ENCODE measurements at places on chromosomes 7 and 10.
A peak's percentile ranks its signal among the peaks of the same experiment; 100 is the strongest.

GRCh38 chr7:99923200-99923599, 3.9 kb upstream of the TRIM4 start:
- H3K4me1 ChIP-seq = peaks cover 2% of the 10 kb centered on the region
- DNase-seq = no peak
- H3K4me3 ChIP-seq = no peak overlapping the region
- H3K27ac ChIP-seq = no peak overlapping the region
- H3K36me3 ChIP-seq = peaks cover 8% of the 10 kb centered on the region

DNA sequence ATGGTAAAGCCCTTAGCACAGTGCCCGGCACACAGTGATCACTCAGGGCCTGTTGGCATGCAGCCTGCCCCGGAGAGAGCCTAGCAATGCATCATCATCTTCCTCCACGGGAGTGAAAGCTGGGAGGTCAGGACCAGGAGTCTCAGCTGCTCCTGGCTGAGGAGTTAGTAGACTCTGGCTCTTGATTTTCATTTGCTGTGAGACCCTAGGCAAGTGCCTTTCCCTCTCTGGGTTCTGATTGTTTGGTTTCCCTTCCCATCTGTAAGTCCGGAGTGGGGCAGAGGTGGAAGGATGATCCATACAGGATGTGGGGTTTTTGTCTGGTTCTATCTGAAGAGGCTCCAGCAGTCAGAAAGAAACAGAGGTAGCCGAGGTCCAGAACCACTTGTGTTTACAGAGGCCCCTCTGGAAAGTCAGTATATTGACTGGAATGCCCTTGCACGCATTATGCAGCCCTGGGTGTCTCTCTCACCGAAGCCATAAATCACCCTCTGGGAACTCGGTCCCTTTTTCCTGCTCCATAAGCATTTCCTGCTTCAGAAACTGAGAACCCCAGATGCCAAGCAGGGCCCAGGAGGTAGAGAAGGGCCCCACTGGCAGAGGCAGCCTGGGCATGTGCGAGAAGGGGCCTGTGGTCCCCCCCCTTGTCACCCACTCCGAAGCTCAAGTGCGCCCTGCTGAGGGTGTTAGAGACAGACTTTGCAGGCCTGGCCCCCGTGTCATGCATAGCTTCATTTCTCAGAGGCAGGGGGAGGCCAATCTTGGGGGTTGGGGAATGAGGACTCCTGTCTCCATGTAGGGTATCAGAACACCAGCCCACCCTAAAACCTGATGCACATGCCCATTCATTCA, 8.5 kb downstream of the UNC5B start:
- H3K4me3 ChIP-seq = no peak overlapping the region
- no peak overlapping the region for H3K27ac ChIP-seq
- peaks cover 5% of the 10 kb centered on the region for H3K4me1 ChIP-seq
- no peak for DNase-seq
- H3K36me3 ChIP-seq = no peaks in the 10 kb centered on the region
- no peaks in the 10 kb centered on the region for H3K27me3 ChIP-seq

- no peaks in the 10 kb centered on the region for H3K4me1 ChIP-seq
- peaks cover 3% of the 10 kb centered on the region for H3K27me3 ChIP-seq
- no peak for DNase-seq
- no peak overlapping the region for H3K4me3 ChIP-seq
- H3K36me3 ChIP-seq = no peaks in the 10 kb centered on the region
These were observed 177.6 kb downstream of the PRKAG2 start for GRCh38 chr7:151699147-151699927.

GRCh38 chr7:128591705-128592104, 80.4 kb upstream of the GARIN1A start:
- H3K27me3 ChIP-seq = no peaks in the 10 kb centered on the region
- H3K36me3 ChIP-seq = peaks cover 3% of the 10 kb centered on the region
- H3K27ac ChIP-seq = no peak overlapping the region
- H3K4me3 ChIP-seq = no peak overlapping the region

GRCh38 chr7:99409806-99410205, 1.0 kb downstream of the BUD31 start:
- peak overlapping the region; percentile 97 for H3K27ac ChIP-seq
- no peaks in the 10 kb centered on the region for H3K27me3 ChIP-seq
- H3K4me1 ChIP-seq = peaks cover 4% of the 10 kb centered on the region
- H3K36me3 ChIP-seq = peaks cover 27% of the 10 kb centered on the region
- DNase-seq = no peak

DNA sequence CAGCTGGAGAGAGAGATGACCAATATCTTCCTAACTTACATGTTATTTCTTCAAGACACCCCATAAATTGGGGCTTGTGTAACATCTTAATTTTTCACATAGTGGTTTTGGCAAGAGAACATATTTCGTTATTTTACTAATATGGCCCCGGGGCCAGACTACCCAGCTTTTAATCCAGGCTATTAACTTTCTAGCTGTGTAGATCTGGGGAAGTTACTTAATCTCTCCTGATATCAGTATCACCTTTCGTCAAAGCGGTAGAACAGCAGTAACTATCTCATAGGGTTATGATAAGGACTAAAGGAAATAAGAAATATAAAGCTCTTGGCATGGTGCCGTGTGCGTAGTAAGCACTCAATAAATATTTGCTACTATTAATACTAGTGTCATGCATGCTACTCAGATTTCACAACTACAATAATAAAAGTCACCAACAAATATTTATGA, 71.6 kb upstream of the LYZL1 start:
- no peak for DNase-seq
- no peaks in the 10 kb centered on the region for H3K4me1 ChIP-seq
- H3K27ac ChIP-seq = no peak overlapping the region
- H3K27me3 ChIP-seq = no peaks in the 10 kb centered on the region
- no peak overlapping the region for H3K4me3 ChIP-seq

- DNase-seq = no peak
- H3K36me3 ChIP-seq = no peaks in the 10 kb centered on the region
- H3K4me3 ChIP-seq = no peak overlapping the region
- no peak overlapping the region for H3K27ac ChIP-seq
- no peaks in the 10 kb centered on the region for H3K4me1 ChIP-seq
These were observed 146.3 kb downstream of the MDFIC start for GRCh38 chr7:115068220-115068619.

DNA sequence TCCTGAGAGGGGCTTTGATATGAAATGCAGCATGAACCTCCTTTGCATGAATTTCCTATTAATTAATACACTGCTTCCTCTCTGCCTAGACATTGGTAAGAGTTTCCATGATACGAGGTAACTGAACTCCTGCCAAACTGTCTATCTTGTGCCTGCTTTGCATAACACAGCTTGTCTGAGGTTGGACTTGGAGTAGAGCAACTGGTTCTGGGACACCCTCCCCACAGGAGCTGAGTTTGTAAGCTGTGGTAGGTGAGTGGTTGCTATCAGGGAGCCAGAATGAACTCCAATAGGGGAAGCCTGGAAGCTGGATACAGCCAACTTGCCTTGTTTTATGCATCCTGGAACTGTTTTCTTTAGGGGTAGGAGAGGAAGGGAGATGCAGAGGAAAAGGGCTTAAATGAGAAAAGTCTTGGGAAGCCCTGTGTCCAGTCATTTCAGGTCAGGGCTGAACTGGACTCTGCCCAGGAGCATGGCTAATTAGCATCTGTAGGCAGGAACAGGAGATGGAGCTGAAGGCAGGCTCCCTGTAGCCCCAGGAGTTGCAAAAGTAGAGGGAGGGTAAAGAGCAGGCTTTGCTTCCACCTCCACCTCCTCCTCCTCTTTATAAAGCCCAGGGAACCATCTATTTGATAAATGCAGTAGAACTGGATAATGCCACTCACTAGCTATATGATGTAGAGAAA, 73.2 kb upstream of the GPR158 start:
- no peaks in the 10 kb centered on the region for H3K4me1 ChIP-seq
- no peaks in the 10 kb centered on the region for H3K27me3 ChIP-seq
- H3K36me3 ChIP-seq = no peaks in the 10 kb centered on the region

- H3K36me3 ChIP-seq = peaks cover 2% of the 10 kb centered on the region
- no peak for DNase-seq
- H3K27ac ChIP-seq = no peak overlapping the region
- H3K4me1 ChIP-seq = no peaks in the 10 kb centered on the region
- no peaks in the 10 kb centered on the region for H3K27me3 ChIP-seq
- no peak overlapping the region for H3K4me3 ChIP-seq
These were observed 143.5 kb downstream of the PIP4K2A start for GRCh38 chr10:22570733-22571430.

DNA sequence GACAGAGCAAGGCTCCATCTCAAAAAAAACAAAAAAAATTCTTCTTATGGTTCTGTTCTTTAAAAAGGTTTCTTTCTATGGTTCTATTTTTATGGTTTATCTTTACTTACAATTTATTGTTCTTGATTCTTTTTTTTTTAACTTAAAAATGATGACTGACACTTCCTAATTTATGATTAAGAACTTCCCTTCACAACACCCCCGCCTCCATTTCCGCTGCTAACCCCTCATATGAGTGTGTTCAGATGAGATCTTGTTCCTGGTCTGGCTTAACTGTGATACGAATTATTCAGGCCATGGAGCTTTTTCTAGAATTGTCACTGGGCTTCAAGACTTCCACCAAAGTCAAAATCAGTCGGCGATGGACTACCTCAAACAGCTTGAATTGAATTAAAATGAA, 33.9 kb downstream of the PTER start:
- H3K4me3 ChIP-seq = no peak overlapping the region
- no peaks in the 10 kb centered on the region for H3K27me3 ChIP-seq
- no peak overlapping the region for H3K27ac ChIP-seq

- H3K4me1 ChIP-seq = peaks cover 4% of the 10 kb centered on the region
- H3K27ac ChIP-seq = no peak overlapping the region
- no peaks in the 10 kb centered on the region for H3K36me3 ChIP-seq
- DNase-seq = peak; percentile 27
These were observed 135.8 kb downstream of the CAMK1D start for GRCh38 chr10:12484941-12485805.

GRCh38 chr7:107224374-107225223, 55.8 kb downstream of the HBP1 start:
- H3K36me3 ChIP-seq = no peaks in the 10 kb centered on the region
- peak overlapping the region; percentile 21 for H3K27ac ChIP-seq
- peaks cover 4% of the 10 kb centered on the region for H3K4me1 ChIP-seq

GRCh38 chr10:80344912-80345311, 11.6 kb downstream of the DYDC1 start:
- no peak overlapping the region for H3K4me3 ChIP-seq
- H3K36me3 ChIP-seq = no peaks in the 10 kb centered on the region
- DNase-seq = no peak
- H3K4me1 ChIP-seq = no peaks in the 10 kb centered on the region
- no peak overlapping the region for H3K27ac ChIP-seq

- no peak overlapping the region for H3K4me3 ChIP-seq
- H3K36me3 ChIP-seq = no peaks in the 10 kb centered on the region
- no peaks in the 10 kb centered on the region for H3K27me3 ChIP-seq
- no peak overlapping the region for H3K27ac ChIP-seq
These were observed 567.0 kb downstream of the GFRA1 start for GRCh38 chr10:115706026-115706425.

DNA sequence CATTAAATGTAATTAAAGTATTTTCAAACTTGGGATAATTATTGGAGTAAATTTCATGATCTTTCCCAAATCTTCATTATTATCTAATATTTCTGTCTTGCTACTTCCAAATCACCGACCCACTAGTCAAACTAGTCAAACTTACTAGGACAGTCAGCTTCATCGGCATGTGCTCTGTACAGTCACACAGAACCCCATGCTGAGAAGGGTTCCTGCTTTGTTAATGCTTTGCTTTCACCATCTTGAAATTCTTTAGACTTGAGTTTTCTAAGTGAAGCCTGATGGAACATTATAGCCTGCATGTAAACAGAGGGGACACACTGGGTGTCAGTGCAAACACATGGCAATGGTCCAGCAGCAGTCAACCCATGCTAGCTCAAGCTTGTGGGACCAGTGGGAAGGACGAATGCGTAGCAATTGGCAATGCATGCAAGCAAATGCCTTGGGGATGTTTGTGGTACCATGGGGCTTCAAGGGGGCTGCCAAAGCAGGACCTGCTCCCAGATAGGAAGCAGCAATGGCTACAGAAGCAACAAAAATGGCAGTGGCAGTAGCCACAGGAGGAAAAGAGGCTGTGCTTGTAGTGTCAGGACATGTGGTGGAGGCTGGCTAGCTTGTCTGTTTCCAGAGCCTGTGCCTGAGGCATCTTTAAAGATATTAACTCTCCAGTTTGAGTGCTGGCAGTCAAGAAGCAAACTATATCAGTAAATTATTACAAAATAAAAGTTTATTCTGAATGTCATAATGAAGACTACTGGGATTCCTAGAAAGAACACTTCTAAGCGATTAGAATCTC, 441.1 kb upstream of the SEMA3D start:
- no peak overlapping the region for H3K4me3 ChIP-seq
- H3K36me3 ChIP-seq = no peaks in the 10 kb centered on the region
- DNase-seq = no peak
- no peaks in the 10 kb centered on the region for H3K4me1 ChIP-seq
- H3K27me3 ChIP-seq = no peaks in the 10 kb centered on the region
- H3K27ac ChIP-seq = no peak overlapping the region

GRCh38 chr10:82392533-82392932, 517.5 kb downstream of the NRG3 start:
- no peak for DNase-seq
- H3K36me3 ChIP-seq = no peaks in the 10 kb centered on the region
- no peaks in the 10 kb centered on the region for H3K27me3 ChIP-seq
- H3K4me3 ChIP-seq = no peak overlapping the region
- no peaks in the 10 kb centered on the region for H3K4me1 ChIP-seq

DNA sequence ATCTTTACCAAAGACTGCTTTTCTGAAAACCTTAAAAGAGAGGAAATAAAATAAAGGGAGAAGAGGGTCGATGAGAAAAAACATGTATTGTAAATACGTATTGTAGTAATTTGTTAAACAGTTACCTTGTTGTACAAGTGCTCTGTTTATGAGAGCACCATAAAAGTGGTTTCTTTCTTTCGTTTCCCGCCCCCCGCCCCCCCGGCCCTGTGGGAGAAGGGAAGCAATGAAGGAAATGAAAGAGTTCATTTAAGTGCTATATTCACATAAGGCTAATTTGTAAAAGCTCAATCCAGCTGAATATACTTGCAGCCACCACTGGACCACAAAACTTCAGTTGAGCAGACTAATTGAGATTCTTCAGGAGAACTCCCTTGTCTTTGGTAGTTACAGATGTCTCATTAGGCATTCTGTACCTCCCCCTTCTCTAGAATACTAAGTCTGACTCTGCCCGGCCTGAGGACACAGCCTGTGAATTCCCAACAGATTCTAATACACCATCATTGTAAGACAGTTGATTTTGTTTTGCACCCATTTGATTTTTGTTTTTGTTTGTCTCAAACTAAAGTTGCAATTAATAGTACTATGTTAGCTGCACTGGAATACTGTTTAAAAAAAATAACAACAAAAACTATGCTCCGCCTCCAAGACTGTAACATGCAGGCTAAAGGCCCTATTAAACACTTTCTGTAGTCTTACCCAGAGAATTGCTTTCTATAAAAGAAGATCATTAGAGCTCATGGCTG, 124.9 kb downstream of the ARHGAP12 start:
- no peak for DNase-seq
- H3K27me3 ChIP-seq = no peaks in the 10 kb centered on the region
- no peaks in the 10 kb centered on the region for H3K4me1 ChIP-seq
- no peak overlapping the region for H3K27ac ChIP-seq

All from lung (tissue), 17 donors.